ENCODE measurements at places on chromosomes 12 and 14. TPM values are rescaled to one million over a fixed set of nuclear protein-coding genes. Genes with fewer than 3 reads are reported as not detected.
A peak's percentile ranks its signal among the peaks of the same experiment; 100 is the strongest.

Gene BAG5
- total RNA-seq: 32.1 TPM

GRCh38 chr12:27711967-27712366, 1.3 kb downstream of the MRPS35 start:
- H3K36me3 ChIP-seq: peaks cover 5% of the 10 kb centered on the region
- H3K4me3 ChIP-seq: peak overlapping the region; percentile 93
- DNase-seq: no peak
- H3K4me1 ChIP-seq: peaks cover 27% of the 10 kb centered on the region
- no peaks in the 10 kb centered on the region for H3K27me3 ChIP-seq
- no peak overlapping the region for H3K27ac ChIP-seq

DNA sequence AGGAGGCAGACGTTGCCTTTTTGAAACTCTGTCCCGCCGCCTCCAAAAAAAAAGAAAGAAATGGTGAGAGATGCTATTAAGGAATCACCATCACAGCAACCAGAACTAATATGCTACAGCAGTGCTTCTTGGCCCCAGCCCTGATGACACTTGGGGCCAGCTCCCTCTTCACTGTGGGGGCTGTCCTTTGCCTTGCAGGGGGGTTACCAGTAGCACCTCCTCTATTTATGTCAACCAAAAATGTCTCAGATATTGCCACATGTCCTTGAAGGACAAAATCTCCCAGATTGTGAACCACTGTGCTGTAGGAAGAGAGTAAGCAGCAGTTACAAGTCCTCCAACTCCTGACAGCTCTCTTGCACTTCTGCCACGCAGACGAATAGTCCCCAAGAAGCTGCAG, 76.4 kb downstream of the LRRC74A start:
- DNase-seq: no peak
- no peaks in the 10 kb centered on the region for H3K27me3 ChIP-seq

Gene KRT80
- total RNA-seq: not detected

- peak overlapping the region; percentile 17 for H3K4me3 ChIP-seq
- H3K27me3 ChIP-seq: no peaks in the 10 kb centered on the region
- peaks cover 3% of the 10 kb centered on the region for H3K36me3 ChIP-seq
- no peak for DNase-seq
- H3K4me1 ChIP-seq: peaks cover 54% of the 10 kb centered on the region
- H3K27ac ChIP-seq: peak overlapping the region; percentile 2
These were observed 367.7 kb upstream of the NOVA1 start for GRCh38 chr14:26965490-26965889.

GRCh38 chr12:61810486-61810885, 449.7 kb upstream of the USP15 start:
- H3K27me3 ChIP-seq: no peaks in the 10 kb centered on the region
- H3K4me3 ChIP-seq: no peak overlapping the region
- no peak for DNase-seq

DNA sequence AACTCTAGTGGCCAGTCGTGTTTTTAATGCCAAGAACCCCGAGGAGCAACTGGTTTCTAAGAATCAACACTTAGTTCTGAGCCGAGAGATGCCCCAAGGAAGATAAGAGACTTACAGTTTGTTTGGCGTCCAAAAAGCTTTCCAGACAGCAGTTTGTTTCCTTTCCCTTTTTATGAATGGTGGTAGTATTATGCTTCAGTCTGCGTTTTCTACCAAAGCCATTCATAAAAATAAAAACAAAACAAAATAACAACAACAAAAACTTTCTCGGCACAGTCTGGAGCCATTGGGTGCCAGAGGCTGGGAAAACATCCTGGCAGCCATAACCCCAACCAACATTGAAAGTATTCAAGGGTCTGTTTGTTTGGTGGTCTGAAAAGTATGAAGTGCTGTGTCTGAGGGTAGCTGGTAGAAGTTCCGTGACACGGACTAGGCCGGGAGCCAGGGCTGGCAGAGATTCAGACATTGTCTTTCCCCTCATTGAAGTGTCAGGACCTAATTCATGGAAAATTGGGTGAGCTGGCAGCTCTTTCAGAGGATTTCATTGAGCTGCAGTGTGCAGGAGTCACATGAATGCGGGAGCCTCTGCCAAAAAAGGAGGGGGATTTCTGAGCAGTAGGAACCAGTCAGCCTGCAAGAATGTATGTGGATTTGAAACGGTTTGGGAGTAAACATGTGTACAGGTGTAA, 124.2 kb downstream of the HMGA2 start:
- H3K4me1 ChIP-seq: peaks cover 52% of the 10 kb centered on the region
- no peak overlapping the region for H3K4me3 ChIP-seq
- no peaks in the 10 kb centered on the region for H3K27me3 ChIP-seq
- H3K36me3 ChIP-seq: peaks cover 13% of the 10 kb centered on the region
- DNase-seq: no peak

Gene MYF6
- not detected for total RNA-seq

DNA sequence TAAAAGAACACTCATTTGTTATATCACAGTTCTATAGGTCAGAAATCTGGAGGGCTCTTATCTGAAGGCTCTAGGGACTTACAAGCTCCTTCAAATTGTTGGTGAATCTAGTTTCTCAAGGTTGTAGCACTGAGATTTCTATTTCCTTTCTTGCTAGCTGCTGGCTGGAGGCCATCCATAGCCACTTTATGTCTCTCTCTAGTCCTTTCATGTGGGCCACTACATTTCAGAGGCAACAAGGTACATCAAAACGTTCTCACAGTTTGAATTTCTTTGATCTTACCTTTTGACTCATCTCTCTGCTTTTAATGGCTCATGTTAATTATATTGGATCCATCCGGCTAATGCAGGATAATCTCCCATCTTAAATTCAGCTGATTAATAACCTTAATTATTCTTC, 286.8 kb downstream of the DIO2 start:
- H3K36me3 ChIP-seq: peaks cover under 1% of the 10 kb centered on the region
- H3K27ac ChIP-seq: no peak overlapping the region
- DNase-seq: no peak
- H3K4me1 ChIP-seq: no peaks in the 10 kb centered on the region
- H3K4me3 ChIP-seq: no peak overlapping the region
- H3K27me3 ChIP-seq: no peaks in the 10 kb centered on the region

Gene OR4K1
- total RNA-seq: not detected

Gene CCDC177
- 7.5 TPM for total RNA-seq

DNA sequence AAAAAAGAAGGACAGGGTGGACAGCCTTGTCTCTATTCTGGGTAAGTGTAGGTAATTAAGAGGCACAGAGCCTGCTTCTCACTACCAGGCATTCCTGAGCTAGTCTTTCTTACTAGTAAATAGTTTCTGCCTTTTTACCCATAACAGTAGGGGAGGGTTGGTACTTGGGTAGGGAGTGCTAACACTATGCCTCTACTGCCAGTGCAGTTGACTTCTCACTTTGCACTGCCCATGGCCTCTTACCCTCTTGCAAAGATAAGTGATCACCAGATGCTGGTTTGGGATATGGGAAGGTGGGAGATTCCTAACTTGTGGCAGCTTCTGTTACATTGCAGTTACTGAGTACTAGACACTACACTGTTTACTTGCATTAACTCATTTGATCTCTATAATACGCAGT, 11.6 kb downstream of the AHSA1 start:
- H3K27ac ChIP-seq: no peak overlapping the region
- H3K27me3 ChIP-seq: no peaks in the 10 kb centered on the region
- H3K36me3 ChIP-seq: peaks cover 10% of the 10 kb centered on the region
- no peak overlapping the region for H3K4me3 ChIP-seq
- peaks cover 5% of the 10 kb centered on the region for H3K4me1 ChIP-seq

GRCh38 chr12:42475106-42475505, 114.4 kb downstream of the PRICKLE1 start:
- H3K27ac ChIP-seq: no peak overlapping the region
- H3K36me3 ChIP-seq: peaks cover 3% of the 10 kb centered on the region
- H3K4me3 ChIP-seq: no peak overlapping the region
- no peaks in the 10 kb centered on the region for H3K27me3 ChIP-seq
- no peak for DNase-seq
- H3K4me1 ChIP-seq: peaks cover 46% of the 10 kb centered on the region

- no peak overlapping the region for H3K27ac ChIP-seq
- H3K36me3 ChIP-seq: no peaks in the 10 kb centered on the region
- no peak overlapping the region for H3K4me3 ChIP-seq
- H3K4me1 ChIP-seq: peaks cover 17% of the 10 kb centered on the region
- no peak for DNase-seq
- H3K27me3 ChIP-seq: peaks cover 10% of the 10 kb centered on the region
These were observed 171.4 kb downstream of the PHETA1 start for GRCh38 chr12:111197376-111197944.

DNA sequence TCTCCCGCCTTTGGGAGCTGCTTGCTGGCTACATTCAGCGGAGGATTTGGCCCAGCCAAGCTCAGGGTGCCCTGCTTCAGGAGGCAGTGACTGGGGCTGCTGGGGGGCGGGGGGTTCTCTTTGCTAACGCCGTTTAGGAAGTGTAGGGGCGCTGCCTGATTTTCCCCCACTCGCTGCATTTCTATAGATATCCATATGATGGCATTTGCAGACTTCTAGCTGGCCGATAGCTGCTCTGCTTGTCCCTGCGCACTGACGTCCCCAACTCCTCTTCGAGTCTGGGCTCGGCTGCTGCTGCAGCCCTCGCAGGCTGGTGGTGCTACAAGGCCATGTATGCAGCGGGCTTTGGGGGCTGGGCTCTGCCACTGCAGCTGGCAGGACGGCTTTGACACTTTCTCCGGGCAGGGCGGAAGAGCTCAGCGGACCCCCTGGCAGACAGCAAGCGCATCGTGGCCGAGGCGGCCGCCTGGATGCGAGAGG, 3.1 kb downstream of the LRFN5 start:
- peak; percentile 46 for DNase-seq
- H3K27ac ChIP-seq: no peak overlapping the region
- H3K27me3 ChIP-seq: peaks cover 77% of the 10 kb centered on the region
- peak overlapping the region; percentile 91 for H3K4me3 ChIP-seq
- peaks cover 52% of the 10 kb centered on the region for H3K4me1 ChIP-seq
- H3K36me3 ChIP-seq: no peaks in the 10 kb centered on the region

Gene PZP
- not detected for total RNA-seq

DNA sequence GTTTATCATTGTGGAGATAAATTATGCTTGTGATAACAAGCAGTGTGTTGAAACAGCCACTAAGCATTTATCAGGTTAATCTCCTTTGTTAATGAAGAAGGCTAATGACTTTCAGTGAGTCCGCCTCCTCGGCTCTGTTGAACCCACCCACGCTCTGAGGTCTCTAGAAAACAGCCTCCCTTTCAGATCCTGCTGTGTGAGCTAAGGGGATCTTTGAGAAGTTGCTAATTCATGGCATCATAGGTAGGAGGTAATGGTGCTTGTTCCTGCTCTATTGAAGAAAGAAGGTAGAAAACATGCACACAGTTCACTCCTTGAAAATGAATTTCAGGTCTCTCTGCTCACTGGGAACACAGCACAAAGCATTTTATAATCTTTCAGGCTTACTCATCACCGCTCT, 483.9 kb downstream of the AACS start:
- DNase-seq: no peak
- peaks cover 17% of the 10 kb centered on the region for H3K4me1 ChIP-seq
- peaks cover 2% of the 10 kb centered on the region for H3K36me3 ChIP-seq
- H3K27me3 ChIP-seq: no peaks in the 10 kb centered on the region
- no peak overlapping the region for H3K27ac ChIP-seq

Gene TEX22
- total RNA-seq: 5.2 TPM

- peaks cover 26% of the 10 kb centered on the region for H3K36me3 ChIP-seq
- DNase-seq: no peak
- H3K4me1 ChIP-seq: peaks cover 33% of the 10 kb centered on the region
- no peaks in the 10 kb centered on the region for H3K27me3 ChIP-seq
- H3K4me3 ChIP-seq: no peak overlapping the region
These were observed 110.4 kb downstream of the BCAT1 start for GRCh38 chr12:24838531-24838950.

GRCh38 chr14:63542231-63542999, 762 bp downstream of the PPP2R5E start:
- peaks cover 13% of the 10 kb centered on the region for H3K36me3 ChIP-seq
- H3K4me3 ChIP-seq: peak overlapping the region; percentile 94
- DNase-seq: peak; percentile 15

DNA sequence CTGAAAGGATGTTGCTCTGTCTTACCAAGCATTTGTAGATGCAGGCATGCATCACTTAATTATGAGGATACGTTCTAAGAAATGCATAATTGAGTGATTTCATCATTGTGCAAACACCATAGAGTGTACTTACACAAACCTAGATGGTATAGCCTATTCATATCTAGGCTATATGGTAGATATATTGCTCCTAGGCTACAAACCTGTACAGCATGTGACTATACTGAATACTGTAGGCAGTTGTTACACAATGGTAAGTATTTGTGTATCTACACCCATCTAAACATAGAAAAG, 75.9 kb downstream of the IFT81 start:
- H3K36me3 ChIP-seq: peaks cover 20% of the 10 kb centered on the region
- H3K4me1 ChIP-seq: peaks cover 47% of the 10 kb centered on the region
- no peak overlapping the region for H3K4me3 ChIP-seq
- no peaks in the 10 kb centered on the region for H3K27me3 ChIP-seq

Gene BMP4
- total RNA-seq: 1.3 TPM

Gene HOXC4
- 5.6 TPM for total RNA-seq

Gene ITGB7
- total RNA-seq: not detected

Gene MYBPC1
- 0.20 TPM for total RNA-seq

- H3K27me3 ChIP-seq: no peaks in the 10 kb centered on the region
- no peak overlapping the region for H3K4me3 ChIP-seq
- no peak overlapping the region for H3K27ac ChIP-seq
- H3K36me3 ChIP-seq: no peaks in the 10 kb centered on the region
These were observed 33.9 kb upstream of the CDK17 start for GRCh38 chr12:96434107-96434506.

DNA sequence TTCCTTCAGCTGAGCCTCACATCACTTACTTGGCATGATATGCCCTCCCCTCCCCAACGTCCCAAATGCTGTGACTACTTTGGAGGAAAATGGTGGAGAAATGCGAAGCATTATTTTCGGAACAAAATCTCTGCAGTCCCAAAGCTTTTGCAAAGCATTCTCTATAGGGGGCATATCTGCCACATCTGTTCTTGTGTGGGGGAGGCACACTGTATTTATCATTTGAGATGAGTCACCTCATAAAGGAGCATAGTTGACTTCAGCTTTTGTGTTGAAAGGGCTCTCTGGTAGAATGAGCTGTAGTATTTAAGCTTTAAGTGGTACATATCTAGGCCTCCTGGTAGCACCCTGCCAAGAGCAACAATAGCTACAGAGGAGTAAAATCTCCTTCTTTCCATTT, 447.5 kb downstream of the ADAMTS20 start:
- H3K27ac ChIP-seq: no peak overlapping the region
- no peaks in the 10 kb centered on the region for H3K27me3 ChIP-seq
- no peak overlapping the region for H3K4me3 ChIP-seq
- DNase-seq: no peak

GRCh38 chr14:42011221-42011620, 404.5 kb downstream of the LRFN5 start:
- no peaks in the 10 kb centered on the region for H3K4me1 ChIP-seq
- H3K4me3 ChIP-seq: no peak overlapping the region
- DNase-seq: no peak
- H3K36me3 ChIP-seq: no peaks in the 10 kb centered on the region

Gene KRT71
- total RNA-seq: not detected

DNA sequence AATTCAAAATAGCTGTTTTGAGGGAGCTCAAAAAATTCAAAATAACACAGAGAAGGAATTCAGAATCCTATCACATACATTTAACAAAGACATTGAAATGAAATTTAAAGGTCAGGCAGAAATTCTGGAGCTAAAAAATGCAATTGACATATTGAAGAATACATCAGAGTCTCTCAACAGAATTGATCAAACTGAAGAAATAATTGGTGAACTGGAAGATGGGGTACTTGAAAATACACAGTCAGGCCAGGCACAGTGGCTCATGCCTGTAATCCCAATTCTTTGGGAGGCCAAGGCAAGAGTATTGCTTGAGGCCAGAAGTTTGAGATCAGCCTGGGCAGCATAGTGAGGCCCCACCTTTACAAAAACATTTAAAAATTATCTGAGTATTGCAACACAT, 34.1 kb upstream of the DHRS7 start:
- peaks cover 8% of the 10 kb centered on the region for H3K4me1 ChIP-seq
- no peaks in the 10 kb centered on the region for H3K27me3 ChIP-seq

GRCh38 chr14:34003691-34004090, 52.8 kb upstream of the EGLN3 start:
- peaks cover 5% of the 10 kb centered on the region for H3K4me1 ChIP-seq
- H3K36me3 ChIP-seq: no peaks in the 10 kb centered on the region
- no peak overlapping the region for H3K4me3 ChIP-seq
- no peaks in the 10 kb centered on the region for H3K27me3 ChIP-seq

Gene CCDC85C
- 31.4 TPM for total RNA-seq

All from neural crest cell (in vitro differentiated cells).